CD14-positive monocyte (primary cell): ENCODE measurements at places on chromosomes 4 and X. TPM values are rescaled to one million over a fixed set of nuclear protein-coding genes. Genes with fewer than 3 reads are reported as not detected.

The S100P gene
- polyA plus RNA-seq, result 71.2 TPM

The SASH3 gene
- polyA plus RNA-seq, result 127 TPM

The PPBP gene
- 0.65 and 0.80 TPM in 2 replicates for polyA plus RNA-seq

The NEUROG2 gene
- not detected for polyA plus RNA-seq

The PIR gene
- polyA plus RNA-seq, result 0.23 TPM

The TCP11X2 gene
- polyA plus RNA-seq, result not detected

The DUSP21 gene
- polyA plus RNA-seq, result not detected

The DTHD1 gene
- polyA plus RNA-seq, result not detected

The REPS2 gene
- 2.1 TPM for polyA plus RNA-seq

The PLS3 gene
- not detected in 2 replicates for polyA plus RNA-seq

The TMPRSS11B gene
- not detected for polyA plus RNA-seq

The PHKA1 gene
- not detected for polyA plus RNA-seq

The SPANXA2 gene
- polyA plus RNA-seq, result not detected in 2 replicates
